A549 (cell line): ENCODE measurements at places on chromosomes 4 and X.
A peak's percentile ranks its signal among the peaks of the same experiment; 100 is the strongest.

- DNase-seq, result peak; percentile 79
Measured at GRCh38 chrX:53281321-53281822, at the start of gene IQSEC2. IQSEC2 (minus strand) TSS chrX:53281584.

DNA sequence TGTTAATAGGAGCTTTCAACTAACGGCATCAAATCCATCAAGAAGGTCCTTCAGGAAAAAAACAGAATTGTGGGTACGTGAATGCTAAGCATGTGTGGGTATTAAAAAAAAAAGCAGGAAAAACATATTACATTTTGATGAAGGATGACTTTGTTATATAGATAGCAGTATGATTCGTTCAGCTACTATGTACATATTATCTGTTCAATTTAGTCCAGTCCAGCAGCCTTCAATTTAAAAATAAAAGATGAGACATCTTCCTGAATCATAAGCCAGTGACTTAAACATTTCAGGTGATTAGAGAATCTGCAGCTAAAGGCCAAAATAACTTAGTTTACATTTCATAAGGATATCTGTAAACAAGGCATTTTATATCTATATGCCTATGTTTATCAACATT lies 63.4 kb downstream of the LCORL start:
- no peak for DNase-seq

DNA sequence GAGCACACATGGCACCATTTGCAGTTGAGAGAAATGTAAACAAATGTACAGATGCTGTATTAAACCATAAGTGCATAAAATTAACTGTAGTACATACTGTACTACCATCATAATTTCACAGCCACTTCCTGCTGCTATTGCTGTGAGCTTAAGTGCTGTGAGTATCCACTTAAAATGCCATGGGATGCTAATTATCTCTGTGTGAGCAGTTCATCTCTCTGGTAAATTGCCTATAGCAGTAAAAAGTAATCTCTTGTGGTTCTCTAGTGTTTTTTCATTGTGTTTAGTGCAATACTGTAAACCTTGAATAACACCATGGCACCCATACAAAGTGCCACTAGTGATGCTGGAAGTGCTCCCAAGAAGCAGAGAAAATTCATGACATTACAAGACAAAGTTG lies 9.9 kb upstream of the SCOC start:
- DNase-seq, result no peak

DNA sequence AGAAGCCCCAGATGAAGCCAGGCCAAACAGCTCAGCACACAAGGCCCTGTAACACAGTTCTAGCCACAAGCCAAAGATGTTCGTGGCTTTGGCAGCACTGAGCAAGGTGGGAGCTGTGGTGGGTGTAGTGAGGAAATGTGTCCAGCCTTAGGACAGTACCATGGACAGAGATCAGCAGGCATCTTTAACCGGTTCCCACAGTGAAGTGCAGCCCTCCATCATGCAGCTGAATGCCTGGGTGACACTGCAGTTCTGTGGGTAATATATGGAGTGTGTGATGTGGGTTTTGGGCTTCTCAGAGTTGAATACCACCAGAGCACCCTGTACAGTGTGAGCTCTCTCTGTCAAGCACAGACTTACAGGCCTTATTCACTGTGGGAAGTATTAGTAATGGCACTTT lies 6.0 kb upstream of the NEXMIF start:
- DNase-seq, result no peak

DNA sequence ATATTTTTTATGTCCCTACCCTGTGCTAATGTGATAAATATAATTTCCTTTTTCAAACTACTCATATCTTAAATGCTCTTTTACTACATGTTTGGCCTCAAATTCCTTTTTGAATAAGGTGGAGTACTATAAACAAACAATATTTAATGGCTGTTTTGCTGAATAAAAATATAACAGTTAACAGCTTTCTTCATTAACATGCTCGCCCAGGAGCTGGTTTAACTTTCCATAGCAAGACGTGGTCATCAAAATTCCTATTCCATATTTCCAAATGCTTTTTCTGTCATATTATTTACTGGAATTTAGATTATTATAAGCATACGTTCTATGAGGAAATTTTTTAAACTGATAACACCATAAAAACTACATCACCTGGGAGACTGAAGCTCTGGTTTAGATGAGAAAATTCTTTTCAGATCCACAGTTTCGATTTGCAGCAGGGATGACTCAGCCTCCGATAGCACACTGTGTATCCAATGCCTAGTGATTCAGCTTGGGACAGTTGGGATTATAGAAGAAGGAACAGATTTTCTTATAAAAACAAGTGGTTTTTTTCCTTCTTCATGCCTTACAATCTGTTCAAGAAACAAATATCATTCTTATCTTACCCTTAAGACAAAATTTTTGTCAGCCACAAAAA lies 129.1 kb downstream of the FBXO8 start:
- peak; percentile 27 for DNase-seq

- DNase-seq, result no peak
Measured at GRCh38 chr4:75235359-75235951, 278.7 kb downstream of the RCHY1 start.

DNA sequence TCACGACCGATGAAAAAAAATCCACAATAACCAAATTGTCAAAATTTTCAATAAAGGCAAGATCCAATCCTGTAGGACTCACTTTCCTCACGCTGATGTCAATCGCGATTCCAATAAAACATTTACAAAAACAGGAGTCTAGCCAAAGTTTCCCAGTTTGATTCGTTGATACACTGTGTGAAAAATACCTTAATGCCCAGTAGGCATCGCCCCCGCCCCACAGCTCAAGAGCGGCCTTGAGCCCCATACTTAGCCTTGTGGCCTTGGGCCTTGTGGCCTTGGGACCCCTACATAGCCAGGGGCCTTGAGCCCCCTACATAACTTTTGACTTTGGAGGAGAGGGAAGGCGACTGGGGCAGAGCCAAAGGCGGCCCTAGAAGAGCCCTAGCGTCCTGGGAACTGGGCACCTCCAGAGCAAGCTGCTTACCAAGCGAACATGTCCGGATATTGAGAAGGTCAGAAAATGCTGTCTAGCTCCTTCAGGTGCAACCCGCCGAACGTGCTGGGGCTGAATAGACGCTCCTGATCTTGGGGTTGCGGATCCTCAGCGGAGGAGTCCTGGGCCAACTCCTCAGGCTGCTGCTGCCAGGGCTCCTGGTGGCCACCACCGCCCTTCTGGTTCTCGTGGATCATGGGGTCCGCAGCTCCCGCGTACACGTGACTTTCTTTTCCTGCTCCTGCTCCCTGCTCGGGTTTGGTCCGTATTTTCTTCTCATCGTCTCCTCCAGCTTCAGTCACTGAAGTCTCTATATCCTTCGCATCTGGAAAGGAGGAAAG lies 62.9 kb downstream of the RHOXF2B start:
- DNase-seq, result no peak

- peak; percentile 2 for DNase-seq
Measured at GRCh38 chr4:52750819-52751486, at the start of gene ERVMER34-1. ERVMER34-1 (minus strand) TSS chr4:52751425; CDS start chr4:52745520, 5,905 bp downstream.

- no peak for DNase-seq
Measured at GRCh38 chr4:126776361-126776760, 856.4 kb upstream of the INTU start.

DNA sequence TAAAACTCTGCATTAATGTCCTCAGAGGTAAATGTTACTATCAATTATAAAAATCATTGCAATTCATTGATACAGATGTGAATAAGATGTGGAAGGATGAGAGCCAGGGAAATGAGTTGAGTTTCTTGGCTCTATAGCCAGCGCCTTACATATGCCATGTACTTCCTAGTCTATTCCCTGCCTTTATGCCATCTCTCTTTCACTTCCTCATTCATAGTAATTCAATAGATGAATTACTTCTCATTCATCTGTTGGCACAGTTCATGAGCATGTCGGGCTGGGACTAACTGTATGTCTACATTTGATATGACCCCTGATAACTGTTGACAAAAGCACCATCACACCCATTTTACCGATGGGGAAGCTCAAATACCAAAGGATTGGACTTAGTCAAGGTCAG lies 55.7 kb downstream of the LNX1 start:
- DNase-seq, result no peak

- DNase-seq, result no peak
Measured at GRCh38 chr4:120007191-120007871, 59.3 kb downstream of the MAD2L1 start.

- DNase-seq, result no peak
Measured at GRCh38 chrX:120000490-120001246, 57.1 kb upstream of the NKAP start.

- DNase-seq, result no peak
Measured at GRCh38 chr4:105155426-105155825, 8.8 kb downstream of the TET2 start.

GRCh38 chr4:89254847-89255246 lies 52.8 kb downstream of the GPRIN3 start:
- peak; percentile 10 for DNase-seq

GRCh38 chr4:144353292-144353691 lies 212.8 kb upstream of the GYPA start:
- DNase-seq, result no peak

GRCh38 chr4:67535280-67535840 lies 9.9 kb downstream of the CENPC start:
- DNase-seq, result no peak

GRCh38 chrX:71917621-71918343 lies 7.1 kb downstream of the NHSL2 start:
- no peak for DNase-seq

DNA sequence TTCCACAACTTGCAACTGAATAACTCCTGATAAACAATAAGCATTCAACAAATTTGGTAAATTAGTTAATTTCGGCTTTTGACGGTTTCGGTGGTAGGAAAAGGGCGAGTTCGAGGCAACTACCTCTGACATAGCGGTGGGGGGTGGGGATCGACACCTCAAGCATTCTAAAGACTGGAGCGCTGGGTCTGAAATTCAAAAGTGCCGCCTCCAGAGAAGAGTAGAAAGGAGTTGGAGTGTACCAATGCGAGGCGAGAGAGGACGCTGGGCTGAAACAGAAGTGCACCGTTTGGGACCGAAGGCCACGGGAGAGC lies 725 bp downstream of the SMC1A start:
- DNase-seq, result no peak

GRCh38 chr4:38665551-38666411 lies 1.8 kb downstream of the KLF3 start:
- no peak for DNase-seq

- DNase-seq, result no peak
Measured at GRCh38 chr4:16387448-16387847, 161.2 kb upstream of the TAPT1 start.

DNA sequence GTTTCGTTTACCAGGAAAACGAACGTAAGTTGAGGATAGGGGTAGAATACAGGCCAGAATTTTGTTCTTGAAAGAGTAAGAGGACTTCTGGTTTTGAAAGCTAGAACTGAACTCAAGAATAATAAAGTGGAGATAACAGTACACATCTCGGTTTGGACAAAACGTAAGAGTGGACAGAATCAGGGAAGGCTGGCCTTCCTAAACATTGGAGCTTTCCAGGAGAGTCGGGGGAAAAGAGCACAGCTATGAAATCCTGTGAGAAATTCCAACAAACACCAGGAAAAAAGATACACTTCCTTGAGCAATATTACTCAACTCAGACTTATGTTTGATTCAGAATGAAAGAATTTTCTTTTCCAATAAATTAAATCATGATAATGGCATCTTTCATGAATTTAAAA lies 1.2 kb downstream of the CTSO start:
- DNase-seq, result no peak

DNA sequence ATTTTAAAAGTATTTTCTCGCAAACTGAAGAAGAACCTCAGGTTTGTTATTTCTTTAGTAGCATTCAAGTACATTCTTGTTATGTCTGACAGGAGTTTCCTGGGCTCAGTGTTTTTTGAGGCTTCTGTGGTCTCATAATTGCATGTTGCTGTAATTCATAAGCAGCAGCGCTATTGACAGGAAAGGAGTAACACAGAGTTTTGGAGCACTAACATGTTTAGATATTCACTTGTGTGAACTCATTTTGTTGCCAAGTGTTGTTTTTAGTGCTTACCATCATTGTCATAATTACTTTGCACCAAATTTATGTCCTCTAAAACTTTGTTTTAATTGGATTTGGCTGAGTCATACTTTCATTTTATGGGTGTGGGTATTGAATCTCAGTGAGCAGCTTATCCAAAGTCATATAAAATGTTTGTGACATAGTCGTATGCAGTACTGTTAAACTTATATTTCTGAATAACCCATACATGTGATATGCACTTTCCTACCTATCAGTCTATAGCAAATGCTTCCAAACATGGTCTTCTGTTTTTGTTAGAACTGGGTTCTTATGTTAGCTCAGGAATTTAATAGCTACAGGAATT lies 358.7 kb upstream of the CTSO start:
- no peak for DNase-seq
